ENCODE measurements at places on chromosomes 1 and 21.

- DNase-seq, result no peak
Measured at GRCh38 chr1:220843481-220844011, 35.7 kb upstream of the HLX start.

GRCh38 chr1:10788592-10789006 lies 7.8 kb downstream of the CASZ1 start:
- no peak for DNase-seq

- DNase-seq, result no peak
Measured at GRCh38 chr1:197696372-197696771, 78.9 kb downstream of the DENND1B start.

DNA sequence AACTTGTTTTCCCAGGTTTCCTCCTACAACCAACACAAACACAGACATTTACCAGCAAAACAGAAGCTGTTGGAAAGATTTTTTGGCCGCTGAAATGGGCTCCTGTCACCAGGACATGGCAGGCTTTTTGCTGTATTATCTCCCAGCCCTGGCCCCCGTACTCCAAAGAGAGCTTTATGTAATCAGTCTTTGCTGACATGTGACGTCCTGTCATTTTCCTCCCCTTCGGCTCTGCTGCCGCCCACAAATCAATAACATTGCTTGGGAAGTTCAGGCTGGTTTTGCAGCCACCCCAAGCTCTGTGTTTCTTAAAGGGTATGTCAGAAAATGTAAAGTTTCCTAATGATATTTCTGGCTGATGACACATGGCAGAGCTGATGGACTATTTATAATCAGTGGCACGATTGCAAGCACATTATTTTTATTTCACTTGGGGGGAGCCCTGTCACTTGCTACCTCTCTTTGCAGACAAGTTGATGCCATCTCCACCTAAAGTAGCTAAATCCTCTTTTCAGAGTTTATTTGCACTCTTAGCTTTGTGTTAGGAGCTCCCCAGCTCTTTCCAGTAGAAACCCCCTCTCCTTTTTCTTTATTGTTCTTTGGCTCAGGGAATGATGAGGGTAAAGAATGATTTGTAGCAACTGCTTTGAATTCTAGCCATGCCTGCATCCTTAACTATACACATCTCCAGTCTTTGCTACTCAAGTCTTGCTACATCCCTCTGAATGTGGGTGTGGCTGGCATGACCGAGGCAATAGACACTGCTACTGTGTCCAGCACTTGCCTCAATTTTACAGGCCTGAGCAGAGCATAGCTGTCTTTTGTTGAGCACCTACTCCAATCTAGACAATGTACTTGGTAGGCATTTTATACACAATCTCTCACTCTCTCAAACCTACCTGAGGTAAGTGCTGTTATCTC lies 67.3 kb downstream of the ELAVL4 start:
- DNase-seq, result no peak

DNA sequence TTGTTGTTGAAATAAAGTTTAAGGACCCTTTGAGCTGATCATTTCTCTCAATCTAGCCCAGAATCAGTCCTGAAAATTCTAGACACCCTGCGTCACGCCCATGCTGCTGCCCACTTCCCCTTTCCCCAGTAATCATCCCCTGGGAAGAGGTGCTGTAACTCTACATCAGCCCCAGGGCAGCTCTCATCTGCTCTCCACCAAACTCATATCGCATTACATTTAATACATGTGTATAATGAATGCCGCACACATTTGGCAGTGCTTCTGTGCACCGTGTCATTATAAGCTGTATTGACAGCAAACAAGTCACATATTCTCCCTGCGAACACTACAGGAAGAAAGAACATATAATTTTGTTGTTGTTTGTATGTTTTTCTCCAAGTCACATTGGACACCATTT lies 539.7 kb upstream of the DAB1 start:
- no peak for DNase-seq

DNA sequence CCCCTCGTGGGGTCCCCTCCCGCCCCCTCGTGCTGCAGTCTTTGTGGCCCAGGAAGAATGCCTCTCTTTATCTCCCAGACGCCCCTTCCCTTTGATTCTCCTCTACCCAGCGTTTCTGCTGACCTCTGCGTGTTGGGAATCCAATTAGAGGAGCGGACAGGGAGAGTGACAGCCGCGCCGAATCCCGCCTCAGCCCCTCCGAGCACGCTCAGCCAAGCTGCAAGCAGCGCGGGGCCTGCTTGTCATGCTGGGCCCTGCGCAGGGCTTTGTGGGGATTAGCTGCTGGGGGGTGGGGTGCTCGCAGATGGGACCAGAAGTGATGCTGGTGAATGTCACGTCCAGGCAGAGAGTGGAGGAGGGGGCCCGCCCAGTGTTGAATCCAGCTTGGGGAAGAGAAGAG lies 91.1 kb downstream of the EPHB2 start:
- no peak for DNase-seq

- DNase-seq, result no peak
Measured at GRCh38 chr21:37582590-37582989, 216.0 kb downstream of the DYRK1A start.

DNA sequence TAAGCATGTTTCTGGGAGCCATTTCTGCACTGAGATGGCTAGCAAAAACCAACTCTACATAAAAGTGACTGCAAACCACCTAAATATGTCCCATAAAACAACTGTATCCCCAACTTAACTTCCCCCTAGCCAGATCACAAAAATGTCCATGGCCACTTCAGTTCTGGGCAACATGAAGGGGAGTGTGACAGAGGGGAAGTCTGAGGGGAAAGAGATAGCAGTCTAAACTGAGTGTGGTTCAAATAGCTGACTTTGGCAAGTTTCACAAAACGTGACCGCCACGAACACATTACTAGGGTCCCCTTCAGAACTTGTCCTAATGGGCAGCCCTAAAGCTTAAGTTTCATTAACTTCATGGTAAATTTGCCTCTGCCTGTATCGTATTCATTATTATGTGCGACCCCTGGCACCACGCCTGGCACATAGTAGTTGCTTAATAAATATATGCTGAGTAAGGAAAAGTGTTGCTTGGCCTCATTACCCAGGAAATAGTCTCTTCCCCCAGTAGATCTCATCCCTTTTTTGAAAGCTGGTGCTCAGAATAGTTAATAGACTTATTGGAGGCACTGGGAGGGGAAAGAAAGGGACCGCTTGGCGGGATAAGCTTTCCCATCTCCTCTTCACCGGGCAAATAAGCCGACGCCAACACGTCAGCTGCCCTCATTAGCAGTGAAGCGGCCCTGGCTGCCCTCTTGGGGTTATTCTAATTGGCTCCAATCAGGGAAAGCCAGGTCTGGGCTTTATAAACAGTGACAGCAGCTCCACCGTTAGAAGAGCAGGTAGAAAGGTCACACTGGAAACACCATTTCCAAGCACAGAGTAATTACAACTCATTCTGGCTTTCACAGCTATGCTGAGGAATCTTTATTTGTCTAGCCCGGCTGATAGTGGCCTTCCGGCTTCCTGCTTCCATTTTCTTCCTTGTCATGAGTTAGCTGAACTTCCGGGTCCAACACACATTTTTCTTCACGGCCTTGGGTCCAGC lies 122.1 kb downstream of the LRIG2 start:
- no peak for DNase-seq

- no peak for DNase-seq
Measured at GRCh38 chr1:11518791-11519628, 40.1 kb downstream of the DISP3 start.

GRCh38 chr1:53549781-53550180 lies 90.6 kb downstream of the DMRTB1 start:
- DNase-seq, result no peak

DNA sequence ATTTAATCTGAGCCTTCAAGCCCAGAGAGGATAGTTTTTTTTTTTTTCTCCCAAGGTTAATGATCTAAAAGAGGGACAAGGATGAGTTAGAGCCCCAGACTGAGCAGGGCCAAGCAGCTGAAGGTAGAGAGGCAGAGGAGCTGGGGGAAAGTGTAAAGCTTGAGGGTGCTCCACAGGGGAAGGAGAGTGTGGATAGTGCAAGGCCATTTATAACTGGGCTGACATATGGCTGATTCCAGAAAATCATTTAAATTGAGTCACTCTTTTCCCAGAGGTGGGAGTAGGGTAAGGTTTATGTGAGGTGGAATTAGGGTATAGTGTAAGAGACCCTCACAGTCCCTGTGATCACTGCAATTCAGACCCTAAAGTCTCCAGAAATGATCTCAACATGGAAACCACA lies 55.8 kb downstream of the BEND5 start:
- no peak for DNase-seq

GRCh38 chr1:111253876-111254275 lies 26.4 kb downstream of the CHI3L2 start:
- no peak for DNase-seq

- DNase-seq, result no peak
Measured at GRCh38 chr1:163399001-163399400, 77.2 kb downstream of the NUF2 start.

GRCh38 chr1:94239796-94240195 lies 2.4 kb upstream of the ARHGAP29 start:
- no peak for DNase-seq

DNA sequence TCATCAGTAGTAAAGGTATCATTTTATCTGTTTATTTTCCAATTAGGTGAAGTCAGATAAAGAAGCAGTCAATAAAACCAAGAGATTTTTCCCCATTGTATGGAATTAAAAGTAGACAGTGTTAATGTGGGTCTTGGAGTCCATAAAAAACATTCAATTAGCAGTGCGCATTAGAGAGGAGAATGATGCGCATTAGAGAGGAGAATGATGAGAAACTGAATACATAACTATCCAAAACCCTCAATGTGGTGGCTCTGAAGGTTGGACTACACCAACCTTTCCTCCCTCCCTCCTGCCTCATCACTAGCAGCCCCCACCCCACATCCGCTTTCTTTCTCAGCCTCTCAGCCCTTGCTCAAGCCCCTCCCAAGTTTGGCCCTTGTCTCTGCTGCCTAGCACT lies 99.5 kb downstream of the DAB1 start:
- DNase-seq, result no peak
